WERI-Rb-1 (cell line): ENCODE measurements at places on chromosomes 2 and 18.
A peak's percentile ranks its signal among the peaks of the same experiment; 100 is the strongest.

DNA sequence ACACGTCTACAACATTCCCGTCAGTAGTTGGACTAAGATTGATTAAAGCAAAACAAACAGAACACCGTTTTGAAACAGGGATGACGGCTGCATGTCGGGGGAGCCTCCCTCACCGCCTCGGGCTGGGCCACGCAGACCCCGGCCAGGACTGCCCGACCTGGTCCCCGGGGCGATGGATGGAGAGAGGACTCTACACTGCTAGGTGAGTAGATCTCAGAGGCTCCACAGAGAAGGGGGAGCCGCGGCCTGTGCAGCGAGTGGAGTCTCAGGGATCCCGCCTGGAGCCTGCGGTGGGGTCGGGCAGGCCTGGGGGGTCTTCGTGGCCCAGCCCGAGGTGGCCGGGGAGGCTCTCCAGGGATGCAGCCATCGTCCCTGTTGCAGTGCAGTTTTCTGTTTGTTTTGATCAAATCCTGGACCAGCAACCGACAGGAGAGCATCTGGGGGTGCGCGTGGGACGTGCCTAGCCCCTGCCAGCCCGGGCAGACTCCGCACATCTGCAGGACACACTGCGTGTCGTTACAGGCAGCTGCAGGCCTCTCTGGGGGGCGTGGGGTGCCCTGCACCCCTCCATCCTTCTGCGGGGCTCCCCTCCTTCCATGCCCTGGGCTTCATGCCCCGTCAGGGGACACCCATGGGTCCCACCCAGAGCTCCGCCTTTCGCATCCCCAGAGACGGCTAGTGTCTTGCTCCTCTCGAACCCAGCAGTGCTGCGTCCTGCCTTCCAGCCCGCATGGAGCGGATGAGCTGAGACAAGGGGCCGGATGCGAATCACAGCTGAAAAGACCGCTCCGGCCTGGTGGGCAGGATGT is 143.6 kb downstream of the RTP5 start:
- no peak for DNase-seq

GRCh38 chr2:201220102-201220570 is 37.2 kb downstream of the CASP10 start:
- DNase-seq = no peak

DNA sequence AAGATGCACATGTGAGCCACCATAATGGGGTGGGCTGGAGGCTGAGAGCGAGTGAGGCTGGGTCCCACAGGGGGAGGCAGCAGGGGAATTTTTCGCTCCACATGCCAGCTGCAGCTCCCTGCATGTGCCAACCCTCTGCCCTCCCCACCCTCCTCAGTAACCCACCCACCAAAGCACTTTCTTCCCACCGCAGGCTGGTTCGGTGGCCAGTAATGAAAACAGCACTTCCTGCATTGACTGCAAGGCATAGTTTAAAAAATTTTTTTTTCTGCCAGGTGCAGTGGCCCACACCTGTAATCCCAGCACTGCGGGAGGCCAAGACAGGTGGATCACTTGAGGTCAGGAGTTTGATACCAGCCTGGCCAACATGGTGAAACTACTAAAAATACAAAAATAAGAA is 147.5 kb upstream of the TTC39C start:
- DNase-seq = no peak

GRCh38 chr2:61785583-61785982 is 68.3 kb downstream of the FAM161A start:
- DNase-seq = no peak

- no peak for DNase-seq
These were observed 121.2 kb upstream of the EPC2 start for GRCh38 chr2:148523315-148523714.

DNA sequence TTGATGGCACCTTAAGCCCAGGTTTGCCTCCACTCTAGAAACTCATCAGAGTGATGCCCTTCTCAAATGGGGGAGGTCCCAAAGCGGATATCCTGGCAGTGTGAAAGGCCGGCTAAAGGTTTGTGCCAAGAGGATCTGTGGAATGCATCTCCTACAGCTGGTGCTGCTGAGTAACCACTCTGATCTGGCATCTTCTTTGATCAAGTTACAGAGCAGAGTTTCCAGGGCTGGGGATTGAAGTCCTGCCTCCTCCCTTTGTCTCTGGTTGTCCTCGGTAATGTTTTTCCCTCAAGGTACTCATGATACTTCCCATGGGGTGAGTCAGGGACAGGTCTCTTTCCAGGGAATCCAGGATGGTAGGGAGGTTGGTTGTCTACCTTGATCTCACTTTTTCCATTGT is 24.6 kb downstream of the PRKRA start:
- no peak for DNase-seq

DNA sequence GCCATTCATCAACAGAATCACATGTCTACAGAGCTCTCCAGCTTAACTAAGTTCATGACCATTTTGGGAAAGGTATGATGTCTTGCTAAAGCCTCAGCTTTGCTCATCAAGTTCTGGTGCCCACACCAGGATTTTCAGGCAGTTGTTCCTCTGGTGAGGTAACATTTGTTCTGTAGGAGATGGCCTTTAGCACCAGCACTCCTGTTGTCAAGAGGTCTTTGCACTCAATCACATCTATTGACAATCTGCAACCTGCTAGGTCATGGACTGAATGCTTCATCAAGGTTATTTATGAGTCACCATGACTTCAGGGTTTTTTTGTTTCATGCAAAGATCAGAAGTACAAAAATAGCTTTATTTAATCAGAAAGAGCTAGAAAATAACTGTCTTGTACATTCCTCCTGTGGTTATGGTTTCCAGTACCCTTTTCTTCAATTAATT is 36.6 kb upstream of the VIT start:
- DNase-seq = no peak

GRCh38 chr2:203490391-203490790 is 44.7 kb downstream of the RAPH1 start:
- DNase-seq = no peak

DNA sequence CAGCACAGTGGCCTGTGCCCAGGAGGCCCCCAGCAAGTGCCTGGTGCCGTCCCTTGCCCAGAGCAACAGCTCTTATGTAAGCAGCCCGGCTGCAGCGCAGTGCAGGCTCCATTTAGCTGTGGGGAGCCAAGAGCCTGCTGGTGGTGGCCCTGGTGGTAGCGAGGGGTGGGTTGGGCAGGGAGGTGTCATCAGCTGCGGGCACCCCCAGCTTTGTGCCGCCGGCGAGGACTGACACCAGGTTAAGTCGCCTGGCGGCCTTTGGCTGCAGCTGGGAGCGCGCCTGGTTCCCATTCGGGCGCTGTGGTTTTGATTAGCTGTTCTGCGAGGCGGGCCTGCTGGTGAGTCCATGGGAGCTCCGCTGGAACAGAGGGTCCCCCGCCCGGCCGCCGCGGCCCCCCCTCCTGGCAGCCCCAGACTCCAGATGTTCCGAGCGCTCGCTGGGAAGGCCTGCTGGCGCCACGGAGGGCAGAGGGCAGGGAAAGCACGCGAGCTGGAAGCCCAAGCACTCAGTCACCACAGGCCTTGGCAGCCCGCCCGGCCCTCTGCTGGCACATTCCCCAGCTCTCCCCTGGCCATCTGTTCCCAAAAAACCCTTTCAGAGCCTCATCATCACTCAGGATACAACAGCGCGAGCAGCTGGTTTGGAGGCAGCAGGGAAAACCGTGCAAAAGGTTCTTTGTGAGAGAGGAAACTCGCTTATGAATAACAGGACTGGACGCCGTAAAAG is 18.4 kb downstream of the ATOH8 start:
- peak; percentile 79 for DNase-seq

DNA sequence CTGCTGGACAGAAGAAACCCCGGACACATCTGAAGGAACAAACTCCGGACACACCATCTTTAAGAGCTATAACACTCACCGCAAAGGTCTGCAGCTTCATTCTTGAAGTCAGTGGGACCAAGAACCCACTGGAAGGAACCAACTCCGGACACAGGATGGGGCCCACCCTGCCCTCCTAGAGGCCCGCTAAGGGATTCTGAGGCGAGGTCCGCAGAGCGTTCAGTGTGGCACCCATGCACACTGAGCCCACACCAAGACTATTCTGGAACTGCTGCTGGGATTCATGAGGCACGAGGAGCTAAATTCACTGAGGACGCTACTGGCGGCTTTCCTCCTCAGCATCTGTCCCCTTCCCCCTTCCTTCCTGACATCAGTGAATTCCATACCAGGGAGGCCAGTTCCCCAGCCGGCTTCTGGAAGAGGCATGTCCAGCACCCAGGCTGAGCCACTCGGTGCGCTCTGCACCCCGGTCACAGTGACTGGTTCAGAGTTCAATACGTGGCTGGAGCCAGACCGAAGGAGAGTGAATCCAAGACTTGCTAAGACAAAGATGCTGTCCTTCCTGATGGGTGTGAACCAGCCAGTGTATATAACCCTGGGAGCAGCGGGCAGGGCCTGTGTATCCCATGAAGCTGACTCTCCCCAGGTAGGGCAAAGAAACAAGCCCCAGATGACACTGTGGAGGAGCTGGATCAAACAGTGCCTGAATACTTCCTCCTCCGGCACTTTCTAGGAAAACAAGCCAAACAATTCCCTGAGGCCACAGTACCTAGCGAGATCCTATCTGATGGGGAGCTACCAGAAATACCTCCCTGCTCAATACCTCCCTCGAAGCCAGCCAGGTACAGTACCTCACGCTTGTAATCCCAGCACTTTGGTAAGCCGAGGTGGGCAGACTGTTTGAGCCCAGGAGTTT is 11.1 kb downstream of the HDAC4 start:
- DNase-seq = no peak

GRCh38 chr2:219959471-219959870 is 332.0 kb downstream of the SLC4A3 start:
- DNase-seq = no peak

DNA sequence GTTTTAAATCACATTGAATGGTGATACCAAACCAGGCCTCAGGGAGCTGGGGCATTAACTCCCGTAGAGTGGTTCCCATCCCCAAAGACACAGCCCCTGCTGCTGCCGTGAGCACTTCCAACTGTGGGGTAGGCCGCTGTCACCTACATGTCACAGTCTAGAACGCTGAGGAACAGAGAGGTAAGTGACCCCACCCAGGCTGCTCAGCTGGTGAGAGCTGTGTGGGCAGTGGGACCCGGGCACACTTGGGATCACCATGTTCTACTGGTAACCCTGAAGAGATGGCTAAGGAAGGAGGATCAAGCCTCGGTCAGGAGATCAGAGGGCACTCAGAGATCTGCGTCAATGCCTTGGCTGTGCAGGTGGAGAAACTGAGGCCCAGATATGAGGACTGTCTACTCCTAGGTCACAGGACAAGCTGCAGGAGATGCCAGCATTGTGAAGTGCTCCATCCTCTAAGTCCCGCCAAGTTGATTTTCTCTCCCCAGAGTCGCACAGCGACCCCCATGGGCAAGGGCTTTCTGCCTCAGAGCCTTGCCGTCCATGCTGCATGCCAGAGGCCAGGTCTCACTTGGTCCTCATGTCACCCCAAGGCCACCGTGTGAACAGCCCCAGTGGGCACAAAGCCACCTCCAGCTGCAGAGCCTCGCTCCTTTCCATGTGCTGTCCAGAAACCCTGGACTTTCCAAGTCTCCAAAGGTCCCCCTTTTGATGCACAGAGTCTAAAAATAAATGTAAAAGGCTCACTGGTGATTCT is 144.2 kb upstream of the OTOS start:
- DNase-seq = no peak

DNA sequence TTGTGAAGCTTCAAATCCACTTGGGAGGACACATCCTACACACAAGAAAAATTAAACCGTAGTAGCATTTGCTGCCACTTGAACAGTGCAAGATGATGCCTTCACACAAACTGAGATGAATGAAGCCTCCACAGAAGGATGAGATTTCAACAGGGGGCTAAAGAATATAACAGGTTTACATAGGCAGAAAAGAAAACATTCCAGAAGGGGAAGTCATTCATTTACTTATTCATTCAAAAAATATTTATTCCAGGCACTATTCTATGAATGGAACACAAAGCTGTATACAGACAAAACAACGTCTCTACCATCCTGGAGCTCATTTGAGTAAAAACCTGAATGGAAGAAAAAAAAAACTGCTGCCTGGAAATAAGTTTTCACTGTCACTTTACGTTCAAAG is 170.5 kb downstream of the CDH20 start:
- DNase-seq = no peak

GRCh38 chr2:133040170-133040569 is 370.2 kb upstream of the LYPD1 start:
- DNase-seq = no peak

DNA sequence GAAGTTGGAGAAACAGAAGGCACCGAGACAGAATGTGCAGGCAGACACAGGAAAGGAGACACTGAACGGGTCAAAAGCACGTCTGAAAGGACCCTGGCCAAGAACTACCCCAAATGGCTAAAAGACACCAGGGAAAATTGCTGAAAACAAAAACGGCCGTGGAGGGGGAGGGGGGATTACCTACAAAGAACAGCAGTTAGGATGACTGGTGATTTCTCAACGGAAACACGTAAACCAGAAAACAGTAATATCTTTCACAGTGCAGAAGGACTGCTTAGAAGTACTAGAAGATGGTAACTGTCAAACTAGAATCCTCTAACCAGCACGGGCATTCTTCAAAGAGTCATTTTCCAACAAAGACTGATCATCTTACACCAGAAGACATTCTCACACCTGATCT is 142.6 kb downstream of the HDAC4 start:
- DNase-seq = no peak

DNA sequence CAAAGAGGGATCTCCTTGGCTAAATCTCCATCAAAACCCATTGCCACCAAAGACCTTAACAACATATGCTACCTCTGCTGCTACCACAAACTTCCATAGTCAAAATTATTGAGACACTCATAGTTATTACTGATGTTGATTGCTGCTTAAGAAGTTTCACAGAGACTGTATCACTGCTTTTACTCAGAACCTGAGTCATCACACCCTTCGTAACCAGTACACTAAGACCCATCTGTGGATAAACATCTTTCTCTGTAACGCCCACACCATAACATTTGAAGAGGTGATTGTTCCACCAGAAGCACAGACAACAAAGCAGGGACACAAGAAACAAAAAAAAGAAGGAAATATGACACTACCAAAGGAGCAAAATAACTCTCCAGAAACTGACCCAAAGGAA is 1563.1 kb downstream of the LRP1B start:
- no peak for DNase-seq

GRCh38 chr2:222404151-222404905 is 20.0 kb upstream of the SGPP2 start:
- DNase-seq = no peak

DNA sequence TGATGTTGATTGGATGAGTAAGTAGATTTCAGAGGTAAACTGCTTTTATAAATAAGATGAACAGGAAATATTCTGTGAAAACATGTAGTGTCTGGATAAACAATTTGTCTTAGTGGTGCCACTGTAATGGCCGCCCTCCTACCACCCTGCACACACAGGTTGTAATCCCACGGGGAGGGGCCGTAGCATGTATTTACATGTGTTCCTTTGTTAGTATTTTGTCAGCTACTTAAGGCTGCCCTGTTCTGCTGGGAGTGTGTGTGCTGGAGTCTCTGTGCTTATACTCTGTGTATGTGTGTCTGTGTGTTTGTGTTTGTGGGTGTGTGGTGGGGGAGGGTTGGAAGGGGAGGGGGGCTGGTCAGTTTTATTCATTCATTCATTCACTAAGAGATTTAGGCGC is 5.1 kb downstream of the TSHZ1 start:
- DNase-seq = no peak

DNA sequence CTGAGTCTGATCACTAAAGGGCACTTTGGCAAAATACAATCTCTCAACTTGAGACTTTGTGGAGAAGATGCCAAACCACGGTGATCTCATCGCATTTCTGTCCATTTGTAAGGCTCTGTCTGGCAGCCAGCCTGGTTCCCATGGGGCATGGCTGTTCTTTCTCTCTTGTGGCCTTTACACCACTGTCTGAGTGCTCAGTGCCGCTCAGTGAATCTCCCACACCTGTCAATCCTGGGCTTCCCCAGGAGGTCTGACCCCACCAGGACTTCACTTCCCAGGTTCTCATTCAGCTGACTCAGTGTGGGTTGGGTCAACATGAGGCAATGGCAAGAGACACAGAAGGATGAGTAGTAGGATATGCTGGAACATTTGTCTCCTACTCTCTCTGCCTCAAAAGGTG is 96.8 kb upstream of the TRIB2 start:
- no peak for DNase-seq
